Neural crest cell (in vitro differentiated cells): ENCODE measurements at places on chromosomes 6 and 20.
A peak's percentile ranks its signal among the peaks of the same experiment; 100 is the strongest.

- DNase-seq = no peak
These were observed 49.3 kb downstream of the FAM50B start for GRCh38 chr6:3898265-3898994.

DNA sequence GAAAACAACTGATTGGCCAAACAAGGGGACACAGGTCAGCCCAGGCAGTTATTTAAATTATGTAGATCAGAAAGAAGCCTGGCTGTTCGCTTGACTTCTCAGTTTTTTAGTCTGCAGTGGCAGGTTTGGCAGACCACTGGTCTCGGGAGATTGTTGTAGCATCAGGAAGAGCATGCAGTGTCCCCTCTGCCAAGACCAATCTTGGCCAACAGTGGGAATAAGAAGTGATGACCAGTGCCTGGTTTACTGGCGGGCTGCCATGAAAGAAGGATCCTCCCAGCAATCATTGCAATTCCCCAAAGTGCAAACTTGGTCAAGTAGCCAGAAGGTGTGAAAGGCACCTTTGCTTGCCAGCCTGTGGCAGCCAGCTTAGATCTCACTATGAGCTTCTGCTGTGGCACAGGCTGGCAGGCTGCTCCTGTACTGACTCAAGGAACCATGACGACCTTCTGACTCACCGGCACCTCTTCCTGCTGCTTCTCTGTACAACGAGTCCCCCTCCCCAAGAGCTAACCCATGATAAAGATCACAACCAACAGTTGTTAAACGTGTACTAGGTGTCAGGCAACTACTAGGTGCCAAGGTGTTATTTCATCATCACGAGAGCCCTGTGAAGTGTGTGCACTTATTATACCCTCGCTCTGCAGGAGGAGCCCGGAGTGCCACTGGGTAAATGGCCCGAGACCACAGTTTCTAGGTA, 76.8 kb upstream of the DUSP22 start:
- DNase-seq = no peak

- no peak for DNase-seq
These were observed 61.7 kb upstream of the EMILIN3 start for GRCh38 chr20:41428285-41428684.

DNA sequence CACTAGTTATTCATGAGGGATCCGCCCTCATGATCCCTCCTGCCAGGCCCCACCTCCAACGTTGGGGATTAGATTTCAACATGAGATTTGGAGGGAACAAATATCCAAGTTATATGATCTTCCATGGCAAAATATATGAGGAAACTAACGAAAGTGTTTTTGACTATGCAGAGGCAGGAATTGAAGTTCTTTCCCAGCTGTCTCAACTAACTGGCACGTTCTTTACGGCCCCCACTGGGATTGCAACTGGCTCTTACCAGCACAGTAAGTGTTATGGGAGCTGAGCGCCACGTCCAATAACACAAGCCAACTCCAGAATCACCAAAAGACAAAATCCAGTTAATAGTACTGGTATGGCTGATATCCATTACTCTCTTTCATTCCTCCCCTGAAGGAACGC, 66.6 kb downstream of the ECT2L start:
- DNase-seq = no peak

GRCh38 chr6:82616386-82617028, 252.9 kb downstream of the TPBG start:
- DNase-seq = no peak

GRCh38 chr6:14598017-14598864, 480.7 kb downstream of the CD83 start:
- no peak for DNase-seq

DNA sequence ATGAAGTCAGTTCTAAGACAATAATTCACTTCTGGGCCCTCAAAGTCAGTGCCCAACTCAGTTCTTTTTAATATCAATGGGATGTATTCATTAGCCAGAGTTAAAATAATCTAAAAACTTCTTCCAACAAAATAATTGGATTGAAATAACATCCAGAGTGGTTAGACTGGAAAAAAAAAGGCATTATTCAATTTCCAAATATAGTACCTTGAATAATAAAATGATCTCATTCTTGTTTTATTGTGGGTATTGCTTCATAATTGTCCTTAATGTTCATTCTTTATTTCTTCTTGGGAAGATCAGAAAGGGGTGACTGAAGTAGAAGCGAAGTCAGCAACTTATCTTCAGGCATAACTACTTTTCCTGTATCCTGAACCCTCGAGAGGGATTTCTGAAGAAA, 85.1 kb upstream of the JARID2 start:
- no peak for DNase-seq

GRCh38 chr6:26161322-26161721, 74.1 kb downstream of the HFE start:
- no peak for DNase-seq

DNA sequence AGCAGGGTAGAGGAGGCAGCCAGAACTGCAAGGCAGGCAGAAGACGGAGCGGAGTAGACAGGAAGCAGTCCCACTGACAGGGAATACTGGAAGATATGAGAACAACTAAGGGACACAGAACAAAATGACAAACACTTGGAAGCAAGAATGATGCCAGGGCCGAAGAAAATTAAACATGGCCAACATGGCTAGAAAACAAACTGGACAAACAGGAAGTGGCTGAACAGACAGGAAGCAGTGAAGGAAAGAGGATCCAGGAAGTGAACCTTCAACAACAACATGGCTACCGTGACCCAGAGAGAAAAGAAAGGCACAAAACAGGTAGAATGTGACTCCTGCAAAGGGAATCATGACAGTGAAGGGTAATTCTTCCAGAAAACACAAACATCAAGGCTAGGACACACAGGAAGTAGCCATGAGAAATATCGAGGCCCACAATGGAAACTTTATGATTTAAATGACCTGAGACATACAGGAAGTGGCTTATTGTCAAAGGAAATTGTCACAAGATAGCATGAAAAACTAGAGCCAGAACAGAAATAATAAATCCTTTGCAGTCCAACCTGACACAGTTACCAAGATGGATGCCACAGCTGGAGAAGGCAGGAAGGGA, 9.1 kb downstream of the COL11A2 start:
- no peak for DNase-seq

DNA sequence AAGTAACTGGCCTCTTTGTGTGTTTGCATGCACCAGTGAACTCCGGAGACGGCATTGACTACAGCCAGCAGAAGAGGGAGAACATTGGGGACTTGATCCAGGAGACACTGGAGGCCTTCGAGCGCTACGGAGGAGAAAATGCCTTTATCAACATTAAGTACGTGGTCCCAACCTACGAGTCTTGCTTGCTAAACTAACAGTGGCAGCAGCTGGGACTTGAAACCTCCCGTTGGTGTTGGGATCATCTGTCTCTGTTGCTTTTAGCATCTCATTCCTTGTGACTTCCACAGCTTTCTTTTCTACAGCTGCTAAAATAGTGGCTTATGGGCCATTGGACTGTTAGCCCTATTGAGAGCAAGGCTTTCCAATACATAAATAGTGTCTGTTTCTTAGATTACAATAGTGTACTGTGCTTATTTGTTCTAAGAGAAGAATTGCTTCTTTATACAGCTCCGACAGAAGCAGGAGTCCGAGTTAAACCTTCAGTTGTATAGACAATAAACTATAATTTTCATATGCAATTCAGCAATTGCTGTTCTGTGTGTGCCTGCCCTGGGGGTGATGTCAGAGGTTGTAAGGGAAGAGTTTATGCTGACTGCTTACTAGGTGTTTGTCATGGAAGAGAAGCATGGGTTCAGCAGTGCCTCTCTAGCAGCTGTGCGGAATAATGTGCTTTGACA, 99.6 kb upstream of the QKI start:
- no peak for DNase-seq

DNA sequence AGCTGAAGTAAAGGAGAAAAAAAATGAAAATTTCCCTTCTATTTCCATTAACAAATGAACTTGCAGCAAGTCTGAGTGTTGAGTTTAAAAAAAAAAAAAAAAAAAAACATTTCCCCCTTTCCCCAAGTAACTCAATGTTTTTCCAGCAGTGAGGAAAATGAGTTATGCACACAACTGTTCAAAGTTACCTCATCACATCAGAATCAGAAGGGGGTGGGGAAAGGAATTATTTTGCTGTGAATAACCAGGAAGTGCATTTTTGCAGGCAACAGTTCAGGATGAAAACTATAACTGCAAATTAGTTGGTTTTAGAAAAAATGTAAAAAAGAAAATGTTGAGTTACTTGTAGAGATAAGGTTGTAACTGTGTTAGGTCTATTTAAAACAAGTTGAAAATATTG, 568.9 kb upstream of the CITED2 start:
- DNase-seq = no peak

- DNase-seq = no peak
These were observed 29.1 kb upstream of the RGS17 start for GRCh38 chr6:153160221-153160620.

DNA sequence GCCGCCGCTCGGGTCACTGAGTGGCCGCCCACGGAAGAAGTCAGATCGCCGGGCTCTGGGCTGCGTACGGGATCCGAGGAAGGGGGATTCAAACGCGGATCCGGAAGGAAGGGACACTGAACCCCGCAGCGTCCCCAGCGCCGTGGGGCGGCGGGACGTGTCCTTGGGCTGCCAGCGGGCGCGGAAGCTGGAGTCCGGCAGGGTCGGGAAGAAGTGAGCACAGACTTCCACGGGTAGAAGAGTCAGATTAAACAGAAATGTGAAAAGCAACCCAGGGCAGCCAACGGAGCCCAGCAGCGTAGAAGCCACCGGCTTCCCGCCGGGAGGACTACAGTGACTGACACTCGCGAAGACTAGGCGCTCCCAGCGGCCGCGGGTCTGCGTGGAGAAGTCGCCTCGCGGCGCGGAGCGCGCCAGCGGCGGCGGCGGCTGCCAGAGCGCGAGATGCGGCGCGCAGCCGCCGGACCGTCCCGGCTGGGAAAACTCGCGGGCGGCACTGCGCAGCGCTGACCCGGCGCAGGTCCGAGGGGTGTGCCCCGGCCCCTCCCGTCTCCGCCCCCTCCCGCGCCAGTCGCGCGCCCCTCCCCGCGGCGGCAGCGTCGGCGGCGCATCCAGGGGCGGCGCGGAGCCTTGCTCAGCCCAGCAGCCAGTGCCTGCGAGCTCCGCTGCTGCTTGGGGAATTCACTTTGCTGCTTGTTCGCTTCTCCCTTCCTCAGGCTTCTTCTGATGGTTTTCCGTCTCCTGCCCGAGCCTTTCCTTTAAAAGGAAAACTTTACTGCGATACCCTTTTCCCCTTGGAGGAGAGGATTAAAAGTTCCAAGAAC, at the start of gene SAMD5:
Gene SAMD5 (plus strand): TSS at position 649 of the 824 bp plus-strand sequence. CDS start 239 bp downstream, outside the sequence.
- DNase-seq = peak; percentile 61

- DNase-seq = peak; percentile 22
These were observed 116.9 kb downstream of the TTLL2 start for GRCh38 chr6:167441715-167442206.
